SJSA1 (cell line): ENCODE measurements at places on chromosomes 13 and 19.

- DNase-seq: no peak
Measured at GRCh38 chr19:45793178-45793564, 526 bp upstream of the DMWD start.

- no peak for DNase-seq
Measured at GRCh38 chr19:2949939-2950285, 5.1 kb upstream of the ZNF77 start.

- no peak for DNase-seq
Measured at GRCh38 chr19:12828494-12828893, 5.9 kb downstream of the RTBDN start.

GRCh38 chr19:12949363-12950283 is 4.0 kb downstream of the RAD23A start:
- DNase-seq: no peak

DNA sequence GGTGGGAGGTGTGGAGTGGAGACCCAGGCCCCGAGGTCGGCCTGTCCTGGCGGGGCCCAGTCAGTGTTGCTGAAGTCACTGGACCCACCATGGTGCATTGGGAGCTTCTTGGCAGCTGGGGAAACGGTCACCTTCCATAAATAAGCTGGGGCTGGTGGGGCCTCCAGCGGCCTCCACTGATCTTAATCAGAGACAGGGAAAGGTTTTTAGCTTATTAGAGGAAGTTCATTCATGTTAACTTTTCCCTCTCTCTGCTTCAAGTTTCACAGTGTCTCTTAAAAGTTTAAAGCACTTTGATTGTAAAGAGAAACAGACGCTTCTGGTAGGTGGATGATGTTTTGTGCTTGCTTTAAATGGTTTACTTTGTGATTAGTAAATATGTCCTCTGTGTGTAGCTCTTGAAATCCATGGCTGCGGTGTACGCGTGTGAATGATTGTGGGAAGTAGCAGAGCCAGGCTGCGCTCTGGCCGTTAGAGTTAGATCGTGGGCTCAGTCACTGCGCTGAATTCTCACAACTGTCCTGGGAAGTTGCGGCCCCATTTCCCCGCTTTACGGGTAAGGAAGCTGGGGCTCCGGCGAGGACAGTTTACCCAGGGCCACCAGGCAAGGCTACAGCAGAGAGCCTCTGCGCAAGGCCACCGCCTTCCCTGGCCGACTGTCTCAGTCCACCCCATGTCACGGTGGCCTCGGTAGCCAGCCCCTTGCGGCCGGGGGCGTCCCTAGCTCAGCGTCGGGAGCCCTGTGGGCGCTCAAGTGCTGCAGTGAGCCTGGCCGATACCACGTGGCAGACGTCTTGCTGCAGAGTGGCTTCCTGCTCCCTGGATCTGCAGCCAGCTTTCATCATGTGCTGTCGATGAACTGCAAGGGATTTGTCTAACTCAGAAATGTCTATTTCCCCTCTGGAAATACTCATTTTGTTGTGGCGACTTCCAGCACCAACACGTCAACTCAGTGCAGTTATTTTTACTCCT is 16.5 kb upstream of the NDUFS7 start:
- DNase-seq: no peak

DNA sequence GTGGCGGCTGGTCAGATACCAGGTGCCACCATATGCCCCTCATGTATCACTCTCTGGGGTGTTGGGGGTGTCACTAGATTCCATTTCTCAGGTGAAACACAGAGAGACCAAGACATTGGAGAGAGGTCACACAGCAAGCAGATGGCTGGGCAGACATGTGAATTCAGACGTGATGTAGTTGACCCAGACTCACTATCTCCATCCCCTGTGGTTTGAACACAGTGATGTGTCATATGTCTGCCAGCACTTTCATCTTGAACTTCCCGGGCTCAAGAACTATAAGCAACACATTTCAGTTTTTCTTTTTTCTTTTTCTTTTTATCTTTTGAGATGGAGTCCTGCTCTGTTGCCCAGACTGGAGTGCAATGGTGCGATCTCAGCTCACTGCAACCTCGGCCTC is 16.1 kb upstream of the UPF1 start:
- no peak for DNase-seq

- peak; percentile 46 for DNase-seq
Measured at GRCh38 chr13:41827507-41828213, 133.2 kb downstream of the VWA8 start.

DNA sequence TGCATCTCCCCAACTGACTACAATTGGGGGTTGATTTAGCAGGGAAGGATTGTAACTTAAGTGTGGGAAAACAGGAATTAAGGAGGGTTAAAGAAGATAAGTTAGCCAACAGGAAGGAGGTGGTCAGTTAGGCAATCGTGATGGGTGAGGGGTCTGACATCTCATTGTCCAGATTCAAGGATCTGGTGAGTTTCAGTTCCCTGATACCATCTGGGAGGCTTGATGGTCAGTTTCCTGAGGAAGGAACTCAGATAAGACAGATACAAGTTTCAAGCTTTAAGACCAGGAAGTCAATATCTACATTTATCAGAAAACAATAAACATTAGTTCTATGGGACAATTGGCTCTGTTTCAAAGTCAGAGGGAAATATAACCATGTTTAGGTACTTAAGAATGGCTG is 601.8 kb downstream of the SLITRK6 start:
- no peak for DNase-seq

DNA sequence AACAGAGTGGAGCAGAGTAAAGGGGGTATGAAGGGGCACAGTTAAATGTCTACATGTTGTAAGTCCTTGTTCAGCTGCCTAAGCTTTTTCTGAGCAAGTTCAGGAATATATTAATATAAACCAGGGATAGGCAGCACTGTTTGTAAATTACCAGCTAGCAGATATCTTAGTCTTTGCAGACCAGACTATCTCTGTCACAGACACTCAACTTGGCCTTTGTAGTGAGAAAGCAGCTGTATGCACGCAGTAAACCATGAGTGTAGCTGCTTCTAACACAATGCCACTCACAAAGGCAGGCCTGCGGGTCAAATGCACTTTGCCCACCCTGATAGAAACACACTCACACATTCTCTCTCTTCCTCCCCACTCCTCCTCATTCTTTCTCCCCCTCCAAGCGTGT is 1016.9 kb downstream of the UQCRFS1 start:
- DNase-seq: no peak

DNA sequence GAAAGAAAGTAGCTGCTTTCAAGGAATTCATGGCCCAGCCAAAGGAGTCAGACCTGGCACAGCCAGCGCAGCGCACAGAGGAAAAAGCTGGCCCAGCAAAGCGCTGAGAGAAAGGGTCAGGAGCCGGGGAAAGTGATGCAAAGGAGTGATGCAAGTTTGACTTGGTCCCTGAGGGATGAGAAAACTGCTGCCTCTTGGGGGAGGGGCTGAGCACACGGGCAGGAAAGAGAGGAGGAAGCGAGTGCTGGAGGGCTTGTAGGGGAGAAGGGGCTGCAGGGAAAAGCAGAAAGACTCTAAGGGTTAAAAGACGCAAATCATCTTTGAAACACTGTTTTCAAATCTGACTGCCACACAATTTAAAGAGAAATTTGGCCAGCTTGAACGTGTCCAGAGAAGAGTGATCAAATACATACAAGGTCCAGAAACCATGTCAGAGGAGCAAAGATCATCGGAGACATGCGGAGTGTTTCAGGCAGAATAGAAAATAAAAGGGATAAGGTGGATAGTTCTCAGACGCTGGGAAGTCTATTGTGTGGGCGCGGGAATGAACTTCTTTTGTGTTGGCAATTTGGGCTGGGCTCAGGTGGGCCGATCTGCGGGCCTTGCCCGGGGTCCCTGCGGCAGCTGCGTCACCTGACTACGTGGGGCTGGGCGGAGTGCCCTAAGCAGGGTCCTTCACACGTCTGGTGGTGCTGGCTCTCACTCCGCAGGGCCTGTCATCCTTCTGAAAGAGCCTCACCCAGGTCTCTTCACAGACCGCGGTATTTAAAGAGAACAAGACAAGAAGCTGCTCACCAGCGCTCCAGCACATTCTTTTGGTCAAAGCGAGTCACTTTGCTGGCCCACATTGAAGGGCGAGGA is 18.1 kb downstream of the N4BP2L1 start:
- DNase-seq: no peak

DNA sequence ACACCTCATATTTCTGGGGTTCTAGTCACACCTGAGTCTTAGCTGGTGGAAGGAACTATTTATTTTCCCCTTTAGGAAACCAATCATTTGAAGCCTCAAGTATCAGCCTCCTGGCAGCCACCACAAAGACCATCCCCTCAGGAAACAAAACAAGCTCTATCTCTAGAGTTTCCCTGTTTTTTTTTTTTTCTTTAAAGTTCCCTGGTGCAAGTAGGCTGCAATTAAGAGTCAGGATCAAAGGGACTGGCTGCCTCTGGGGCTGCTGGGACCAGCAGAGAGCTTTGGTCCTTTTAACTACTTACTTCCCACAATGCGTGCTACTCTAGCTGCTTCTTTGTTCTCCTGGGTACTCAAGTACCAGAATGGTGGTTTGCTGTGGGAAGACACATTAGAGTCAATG is 11.4 kb downstream of the MBNL2 start:
- DNase-seq: no peak

DNA sequence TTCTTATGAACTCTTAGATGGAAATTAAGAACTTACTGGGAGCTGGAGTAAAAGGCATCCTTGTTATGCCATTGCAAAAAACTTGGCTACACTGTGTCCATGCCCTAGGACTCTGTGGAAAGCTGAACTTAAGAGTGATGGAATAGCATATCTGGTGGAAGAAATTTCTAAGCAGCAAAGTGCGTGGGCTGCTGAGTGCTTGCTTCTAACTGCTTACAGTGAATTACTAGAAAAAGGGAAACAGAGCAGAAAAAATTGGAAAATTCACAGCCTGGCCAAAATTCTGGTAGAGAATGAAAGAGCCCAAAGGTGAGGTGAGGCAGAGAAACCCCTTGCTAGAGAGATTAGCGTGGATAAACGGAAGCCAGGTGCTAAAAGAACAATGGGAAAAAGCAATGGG is 44.3 kb downstream of the ALOX5AP start:
- no peak for DNase-seq

DNA sequence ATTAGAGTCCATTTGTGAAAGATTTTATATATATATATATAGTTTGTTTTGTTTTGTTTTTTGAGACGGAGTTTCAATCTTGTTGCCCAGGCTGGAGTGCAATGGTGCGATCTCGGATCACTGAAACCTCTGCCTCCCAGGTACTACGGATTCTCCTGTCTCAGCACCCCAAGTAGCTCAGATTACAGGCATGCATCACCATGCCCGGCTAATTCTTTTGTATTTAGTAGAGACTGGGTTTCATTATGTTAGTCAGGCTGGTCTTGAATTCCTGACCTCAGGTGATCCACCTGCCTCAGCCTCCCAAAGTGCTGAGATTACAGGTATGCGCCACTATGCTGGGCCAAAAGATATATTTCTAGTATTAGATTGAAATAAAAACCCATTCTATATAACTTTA is 4.0 kb upstream of the ZNF701 start:
- DNase-seq: no peak

- DNase-seq: no peak
Measured at GRCh38 chr13:104460554-104460953, 1394.3 kb upstream of the SLC10A2 start.

DNA sequence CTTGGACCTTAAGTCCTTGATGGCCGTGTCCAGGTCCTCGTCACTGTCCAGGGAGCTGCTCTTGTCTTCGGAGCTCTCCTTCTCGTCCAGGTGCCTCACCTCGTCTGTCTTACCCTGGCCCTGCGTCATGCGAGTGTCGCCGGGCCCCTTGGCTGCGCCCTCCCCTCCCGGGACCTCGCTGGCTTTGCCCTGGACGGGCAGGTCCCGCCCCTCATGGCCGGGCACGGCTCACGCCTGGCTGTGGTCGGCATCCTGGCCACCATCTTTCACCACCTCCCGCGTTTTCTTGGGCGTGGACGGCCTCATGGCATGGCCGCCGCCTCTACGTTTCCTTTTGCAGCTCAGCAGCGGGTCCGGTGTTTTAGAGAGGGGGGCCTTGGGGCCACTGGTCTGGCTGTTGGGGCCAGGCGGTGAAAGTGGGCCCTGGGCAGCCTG is 14.8 kb downstream of the RB1 start:
- no peak for DNase-seq

GRCh38 chr19:33406521-33407139 is 33.1 kb downstream of the CEBPG start:
- peak; percentile 58 for DNase-seq

GRCh38 chr13:23778879-23779278 is 110.3 kb downstream of the MIPEP start:
- no peak for DNase-seq

DNA sequence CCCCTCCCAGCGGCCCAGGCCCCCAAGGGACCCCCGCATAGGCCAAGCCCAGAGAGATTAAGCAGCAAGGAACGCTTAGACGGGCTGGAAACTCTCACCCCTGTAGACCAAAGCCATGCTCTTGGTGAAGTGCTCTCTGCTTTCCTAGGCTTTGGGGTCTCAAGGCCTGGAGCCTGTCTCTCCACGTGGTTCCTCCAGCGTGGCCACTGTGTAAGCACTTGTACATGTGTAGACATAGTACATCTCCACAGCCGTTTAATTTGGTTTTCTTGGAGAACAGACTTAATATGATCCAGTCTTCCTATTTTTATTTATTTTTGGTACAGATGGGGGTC is 1.1 kb downstream of the NUDT19 start:
- DNase-seq: no peak

GRCh38 chr19:49546825-49547565 is 19.2 kb downstream of the RCN3 start:
- DNase-seq: peak; percentile 91

- no peak for DNase-seq
Measured at GRCh38 chr19:10780368-10780767, 55.6 kb downstream of the TMED1 start.

GRCh38 chr13:51556740-51557139 is 27.5 kb upstream of the WDFY2 start:
- DNase-seq: no peak

DNA sequence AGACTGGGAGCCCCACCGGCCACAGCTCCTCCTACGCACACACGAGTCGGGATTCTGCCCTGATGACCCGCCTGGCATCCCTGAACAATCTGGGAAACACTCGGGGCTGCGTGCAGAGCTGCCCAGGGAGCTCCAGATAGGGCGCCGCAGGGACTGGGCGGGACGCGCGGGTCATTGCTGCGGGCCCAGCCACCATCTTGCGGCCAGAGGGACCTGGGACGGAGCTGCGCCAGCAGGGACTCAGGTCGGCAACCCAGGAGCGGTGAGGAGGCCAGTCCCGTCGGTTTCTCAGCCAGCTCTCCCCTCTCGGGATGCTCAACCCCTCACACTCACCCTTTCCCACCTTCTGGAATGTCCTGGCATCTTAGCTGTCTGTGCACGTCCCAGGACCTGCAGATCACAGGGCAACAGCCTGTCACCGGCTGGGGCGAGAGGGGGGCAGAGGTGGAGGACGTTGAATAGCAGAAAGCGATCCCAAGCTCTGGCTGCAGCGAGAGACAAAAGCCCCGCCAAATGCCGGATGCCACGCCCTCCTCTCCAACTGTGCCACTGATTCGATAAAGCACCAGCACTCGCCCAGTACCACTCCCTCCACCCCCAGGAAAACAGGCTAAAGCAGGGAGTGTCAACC is 20.4 kb upstream of the ZNF91 start:
- no peak for DNase-seq

GRCh38 chr13:78460176-78460575 is 143.2 kb downstream of the POU4F1 start:
- no peak for DNase-seq

DNA sequence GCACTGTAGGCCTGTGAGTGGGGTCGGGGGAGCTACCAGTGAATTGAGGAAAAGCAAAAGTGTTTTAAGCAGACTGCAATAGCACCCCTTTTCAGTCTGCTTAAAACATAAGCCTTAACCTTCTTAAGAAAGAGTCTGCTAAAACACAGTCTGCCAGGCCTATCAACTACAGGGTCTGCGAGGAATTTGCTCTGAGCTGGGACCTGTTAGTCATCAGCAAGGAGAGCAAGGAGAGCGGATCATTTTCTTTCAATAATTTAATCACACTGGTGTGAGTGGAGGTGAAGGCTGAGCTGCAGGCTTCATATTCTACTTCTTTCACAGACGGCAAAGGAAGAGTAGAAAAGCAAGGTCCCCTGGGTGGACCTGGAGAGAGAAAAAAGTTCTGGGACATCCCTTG is 342.7 kb downstream of the ENOX1 start:
- DNase-seq: no peak
